ENCODE measurements at places on chromosomes 4 and X.

- no peak for DNase-seq
Measured at GRCh38 chr4:29581457-29581856, 1138.7 kb upstream of the PCDH7 start.

DNA sequence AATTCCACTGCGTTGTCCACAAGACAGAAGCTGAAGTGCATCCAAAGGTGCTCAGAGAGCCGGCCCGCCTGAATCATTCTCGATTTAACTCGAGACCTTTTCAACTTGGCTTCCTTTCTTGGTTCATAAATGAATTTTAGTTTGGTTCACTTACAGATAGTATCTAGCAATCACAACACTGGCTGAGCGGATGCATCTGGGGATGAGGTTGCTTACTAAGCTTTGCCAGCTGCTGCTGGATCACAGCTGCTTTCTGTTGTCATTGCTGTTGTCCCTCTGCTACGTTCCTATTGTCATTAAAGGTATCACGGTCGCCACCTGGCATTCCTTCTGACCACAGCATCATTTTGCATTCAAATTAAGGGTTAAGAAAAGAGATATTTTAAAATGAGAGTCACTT, 115.5 kb downstream of the NFKB1 start:
- DNase-seq, result no peak

DNA sequence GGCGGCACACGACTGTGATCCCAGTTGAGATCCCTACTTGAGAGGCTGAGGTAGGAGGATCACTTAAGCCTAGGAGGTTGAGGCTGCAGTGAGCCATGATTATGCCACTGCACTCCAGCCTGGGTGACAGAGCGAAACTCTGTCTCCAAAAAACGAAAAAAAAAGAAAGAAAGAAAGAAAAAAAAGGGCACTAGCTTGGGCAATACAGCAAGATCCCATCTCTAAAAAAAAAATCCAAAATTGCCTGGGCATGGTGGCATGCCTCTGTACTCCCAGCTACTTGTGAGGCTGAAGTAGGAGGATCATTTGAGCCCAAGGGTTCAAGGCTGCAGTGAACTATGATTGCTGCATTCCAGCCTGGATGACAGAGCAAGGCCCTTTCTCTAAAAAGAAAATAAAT, 10.7 kb upstream of the KLHL15 start:
- no peak for DNase-seq

DNA sequence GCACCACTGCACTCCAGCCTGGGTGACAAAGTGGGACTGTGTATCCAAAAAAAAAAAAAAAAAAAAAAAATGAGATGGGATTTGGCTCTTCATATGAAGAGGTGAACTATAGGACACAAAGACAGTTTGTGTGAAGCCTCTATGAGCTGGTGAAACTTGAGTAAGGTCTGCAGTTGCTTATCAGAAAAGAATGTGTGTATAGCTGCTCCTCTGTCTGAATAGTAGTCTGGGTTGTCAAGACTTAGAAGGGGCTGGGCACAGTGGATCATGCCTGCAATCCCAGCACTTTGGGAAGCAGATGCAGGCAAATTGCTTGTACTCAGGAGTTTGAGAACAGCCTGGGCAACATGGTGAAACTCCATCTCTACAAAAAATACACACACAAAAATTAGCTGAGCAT, 82.8 kb downstream of the ARSF start:
- DNase-seq, result no peak

GRCh38 chr4:83252782-83253405, 31.7 kb downstream of the COQ2 start:
- DNase-seq, result peak; percentile 55

DNA sequence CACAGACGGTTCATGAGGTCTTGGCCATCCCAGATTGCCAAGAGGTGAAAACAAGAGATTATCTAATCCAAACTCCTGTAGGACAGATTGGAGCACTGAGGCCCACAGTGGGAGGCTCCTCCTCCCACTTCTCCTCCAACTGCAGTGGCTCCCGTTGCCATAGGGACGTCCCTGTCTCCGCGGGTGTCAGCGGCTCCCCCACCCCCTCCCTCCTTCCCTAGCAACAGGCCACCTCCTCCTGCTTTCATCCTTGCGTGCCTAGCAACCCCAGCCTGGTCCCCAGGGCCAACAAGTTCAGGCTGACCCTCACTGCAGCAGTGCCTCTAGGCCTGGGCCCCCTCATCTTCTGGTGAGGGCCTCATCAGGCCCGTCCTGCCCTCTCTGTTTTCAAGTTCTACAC, 6.8 kb upstream of the IQSEC2 start:
- DNase-seq, result peak; percentile 6

- no peak for DNase-seq
Measured at GRCh38 chrX:150240643-150240970, 122.5 kb upstream of the MAMLD1 start.

DNA sequence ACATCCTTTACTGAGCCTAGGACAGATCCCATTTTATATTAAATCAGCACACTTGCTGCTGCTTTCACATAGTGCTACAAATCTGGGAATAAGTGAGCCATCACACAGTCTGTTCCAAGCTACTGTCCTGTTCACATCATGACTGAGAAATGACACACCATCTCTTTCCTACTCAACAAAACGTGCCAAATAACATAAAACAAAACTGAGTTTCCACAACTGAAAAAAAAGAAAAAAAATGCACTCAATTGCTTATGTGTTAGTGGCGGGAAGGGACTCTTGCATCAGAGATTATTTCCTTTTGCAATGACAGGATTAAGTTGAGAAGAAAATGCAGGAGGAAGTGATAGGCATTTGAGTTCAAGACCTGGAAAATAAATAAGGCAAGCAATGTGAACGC, 109.0 kb downstream of the SHROOM4 start:
- no peak for DNase-seq

- no peak for DNase-seq
Measured at GRCh38 chr4:37985730-37986275, 25.6 kb downstream of the PTTG2 start.

DNA sequence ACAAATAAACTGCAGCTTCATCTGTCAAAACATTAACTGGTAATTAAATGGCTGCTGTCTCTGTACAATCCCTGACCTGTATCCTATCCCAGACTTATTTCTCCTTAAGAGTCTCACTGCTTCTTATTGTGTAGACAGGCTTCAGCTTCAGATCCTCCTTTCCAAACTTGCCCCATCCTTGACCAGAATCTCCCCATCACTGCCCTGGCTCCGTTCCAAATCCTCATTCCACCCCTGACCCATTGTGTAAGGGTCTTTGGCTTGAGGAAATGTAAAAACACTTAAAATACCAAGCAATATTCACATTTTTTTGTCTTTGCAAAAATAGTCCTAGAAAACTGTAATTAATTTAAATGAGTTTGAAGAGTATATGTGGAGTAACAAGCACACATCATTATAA, 152.6 kb upstream of the VEGFC start:
- no peak for DNase-seq

- no peak for DNase-seq
Measured at GRCh38 chr4:185020293-185020808, 2.1 kb downstream of the HELT start.

GRCh38 chr4:1337376-1337831, 9.6 kb upstream of the UVSSA start:
- DNase-seq, result no peak

- peak; percentile 17 for DNase-seq
Measured at GRCh38 chr4:38805530-38806145, 1.0 kb upstream of the TLR1 start.

DNA sequence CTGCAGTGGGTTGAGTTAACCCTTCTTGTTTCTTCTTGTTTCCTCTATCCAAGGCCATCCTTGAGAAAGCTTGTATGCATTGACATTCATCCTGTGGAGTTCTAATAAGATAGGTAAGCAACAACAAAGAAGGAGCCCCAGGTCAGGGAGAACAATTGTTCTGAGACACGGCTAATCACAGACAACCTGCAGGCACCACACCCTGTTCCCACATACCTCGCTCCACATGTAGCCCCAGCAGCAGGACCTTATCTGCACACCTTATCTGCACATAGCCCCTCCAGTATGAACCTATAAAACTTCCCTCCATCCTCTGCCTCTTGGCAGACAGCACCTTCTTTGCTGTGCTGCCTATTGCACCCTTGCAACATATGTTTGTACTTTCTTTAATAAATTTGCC, 129.1 kb downstream of the MSL3 start:
- DNase-seq, result no peak

DNA sequence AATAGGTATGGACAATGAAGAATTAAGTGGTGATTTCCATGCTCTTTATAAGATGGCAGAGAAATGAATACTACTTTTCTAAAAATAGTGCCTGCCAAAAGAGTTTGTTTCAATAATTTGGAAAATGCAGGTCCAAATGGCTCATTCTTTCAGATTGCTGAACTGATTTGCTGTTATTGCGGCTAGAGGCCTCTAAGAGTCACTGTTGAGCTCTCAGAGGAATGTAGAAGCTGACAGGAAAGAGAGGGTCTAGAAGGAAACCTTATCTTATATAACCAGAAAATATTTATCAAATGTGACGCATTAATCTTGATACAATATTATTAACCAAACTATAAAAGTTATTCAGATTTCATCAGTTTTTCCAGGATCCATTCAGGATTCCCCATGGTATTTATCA, 65.7 kb upstream of the PAGE1 start:
- no peak for DNase-seq

DNA sequence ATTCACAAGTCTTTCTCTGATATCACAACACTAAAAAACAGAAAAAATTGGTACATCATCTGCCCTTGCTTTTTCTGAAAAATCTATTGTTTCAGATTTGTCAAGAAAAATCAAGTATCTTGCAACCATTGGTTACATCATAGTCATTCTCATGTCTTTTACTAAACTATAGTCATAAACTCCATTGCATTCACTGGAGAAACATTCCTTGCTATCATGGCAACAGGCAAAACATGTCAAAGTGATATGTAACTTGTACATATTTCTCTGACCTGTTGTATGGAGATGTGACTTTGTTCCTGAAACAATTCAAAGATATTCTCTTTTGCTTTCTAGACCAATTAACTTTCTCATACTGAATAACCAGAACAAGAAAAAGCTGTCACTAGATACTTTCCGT, 121.9 kb upstream of the ANK2 start:
- no peak for DNase-seq

GRCh38 chrX:107935200-107935599, 47.0 kb downstream of the TEX13B start:
- DNase-seq, result no peak

All from stimulated activated naive CD4-positive, alpha-beta T cell (primary cell).